Right forelimb (tissue), 1 donor: ENCODE measurements at places on chromosomes 11 and 22.

GRCh38 chr11:102322560-102322959, 5.3 kb downstream of the BIRC3 start:
- no peak for DNase-seq

- no peak for DNase-seq
Measured at GRCh38 chr11:119167933-119168332, 592 bp upstream of the NLRX1 start.

DNA sequence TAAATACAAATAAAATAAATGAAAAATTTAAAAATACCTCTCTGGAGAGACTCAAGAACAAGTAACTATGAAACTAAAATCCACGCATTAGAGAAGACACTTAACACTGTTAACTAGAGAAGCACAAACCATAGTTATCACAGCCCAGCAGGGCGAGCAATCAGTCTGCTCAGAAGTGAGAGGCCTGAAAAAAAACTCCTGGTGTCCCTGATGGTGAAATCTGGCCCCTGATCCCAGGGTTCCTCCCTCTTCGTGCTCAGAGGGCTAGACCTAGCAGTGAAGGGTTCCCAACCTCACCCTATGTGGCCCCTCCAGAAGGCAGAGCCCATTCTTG, 49.7 kb upstream of the VPREB1 start:
- DNase-seq = no peak

GRCh38 chr11:93939084-93939760, 81.9 kb upstream of the HEPHL1 start:
- no peak for DNase-seq

- no peak for DNase-seq
Measured at GRCh38 chr11:19975414-19975990, 184.8 kb downstream of the DBX1 start.

DNA sequence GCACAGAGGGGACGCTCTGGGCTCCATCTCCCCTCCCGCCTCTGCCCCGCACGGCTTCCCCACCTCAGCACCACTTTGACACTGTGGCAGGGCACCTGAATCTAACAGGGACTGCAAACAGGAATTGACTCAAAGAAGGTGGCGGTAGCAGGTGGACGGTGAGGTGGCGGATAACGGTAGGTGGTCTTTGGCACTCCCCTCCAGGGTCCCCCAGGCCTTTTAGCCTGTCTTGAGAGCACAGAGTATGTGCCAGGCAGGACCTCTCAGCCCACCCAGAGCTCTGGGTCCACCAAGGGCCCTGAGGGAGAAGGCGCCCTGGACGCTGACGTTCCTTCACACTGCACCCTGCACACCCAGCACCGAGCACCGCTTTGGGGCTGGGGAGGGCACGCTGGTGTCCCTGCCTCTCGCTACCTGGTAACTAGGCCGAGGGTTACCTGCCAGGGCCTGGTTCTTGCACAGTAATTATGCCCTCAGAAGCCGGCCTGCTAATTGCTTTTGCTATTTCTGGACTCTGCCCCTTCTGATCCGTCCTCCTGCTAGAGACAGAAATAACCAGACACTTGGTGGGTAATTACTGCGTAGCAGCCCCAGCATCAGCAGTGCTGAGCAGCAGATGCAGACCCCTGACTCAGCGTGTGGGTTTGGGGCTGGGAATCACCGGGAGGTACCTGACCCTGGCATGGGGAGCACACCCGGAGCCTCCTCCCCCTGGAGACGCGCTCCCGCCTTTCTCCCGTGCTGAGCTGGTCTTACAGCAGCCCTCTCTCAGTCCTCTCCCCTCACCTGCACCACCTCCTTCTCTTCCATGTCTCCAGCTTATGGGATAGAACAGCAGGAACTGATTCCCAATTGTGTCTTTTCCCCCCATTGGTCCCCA, 103.3 kb upstream of the B3GAT1 start:
- DNase-seq = peak; percentile 11

DNA sequence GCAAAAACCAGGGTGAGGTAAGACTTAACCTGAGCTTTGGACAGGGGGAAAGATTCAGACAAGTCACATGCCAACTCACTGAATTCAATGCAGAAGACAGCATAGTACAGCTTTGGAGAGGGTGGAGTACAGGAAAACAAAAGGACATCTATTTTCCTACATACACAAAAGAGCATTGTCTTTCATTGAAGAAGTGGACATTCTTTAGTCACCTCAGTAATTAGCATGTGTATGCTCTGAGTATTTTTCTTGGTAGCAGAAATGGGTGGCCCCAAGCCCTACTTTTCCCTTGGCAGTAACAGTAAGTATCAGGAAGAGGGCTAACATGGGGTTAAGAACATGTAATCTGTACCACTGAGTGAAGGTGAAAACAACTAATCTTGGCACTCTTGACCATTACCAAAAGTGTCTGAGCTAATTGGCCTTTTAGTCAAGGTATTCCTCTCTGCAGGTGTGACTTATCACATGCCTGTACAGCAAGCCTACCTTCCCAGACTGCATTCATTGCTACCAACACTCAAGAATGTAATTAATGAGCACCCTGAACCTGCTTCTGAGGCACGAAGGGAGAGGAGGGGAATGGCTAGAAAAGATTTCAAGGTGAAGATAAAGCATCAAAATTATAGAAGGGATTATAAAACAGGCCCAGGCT, 33.9 kb downstream of the SYTL2 start:
- DNase-seq = no peak
